ENCODE measurements at places on chromosomes 2 and 18. TPM values are rescaled to one million over a fixed set of nuclear protein-coding genes. Genes with fewer than 3 reads are reported as not detected.

- H3K27ac ChIP-seq = no peak overlapping the region
- no peak overlapping the region for H3K4me3 ChIP-seq
- no peak for DNase-seq
- H3K36me3 ChIP-seq = no peaks in the 10 kb centered on the region
These were observed 6.7 kb downstream of the GBX2 start for GRCh38 chr2:236161531-236161930.

XDH gene
- total RNA-seq = 1.2 TPM

TRABD2A gene
- 18.6 TPM for total RNA-seq

CCDC74A gene
- 14.9 TPM for total RNA-seq

DNA sequence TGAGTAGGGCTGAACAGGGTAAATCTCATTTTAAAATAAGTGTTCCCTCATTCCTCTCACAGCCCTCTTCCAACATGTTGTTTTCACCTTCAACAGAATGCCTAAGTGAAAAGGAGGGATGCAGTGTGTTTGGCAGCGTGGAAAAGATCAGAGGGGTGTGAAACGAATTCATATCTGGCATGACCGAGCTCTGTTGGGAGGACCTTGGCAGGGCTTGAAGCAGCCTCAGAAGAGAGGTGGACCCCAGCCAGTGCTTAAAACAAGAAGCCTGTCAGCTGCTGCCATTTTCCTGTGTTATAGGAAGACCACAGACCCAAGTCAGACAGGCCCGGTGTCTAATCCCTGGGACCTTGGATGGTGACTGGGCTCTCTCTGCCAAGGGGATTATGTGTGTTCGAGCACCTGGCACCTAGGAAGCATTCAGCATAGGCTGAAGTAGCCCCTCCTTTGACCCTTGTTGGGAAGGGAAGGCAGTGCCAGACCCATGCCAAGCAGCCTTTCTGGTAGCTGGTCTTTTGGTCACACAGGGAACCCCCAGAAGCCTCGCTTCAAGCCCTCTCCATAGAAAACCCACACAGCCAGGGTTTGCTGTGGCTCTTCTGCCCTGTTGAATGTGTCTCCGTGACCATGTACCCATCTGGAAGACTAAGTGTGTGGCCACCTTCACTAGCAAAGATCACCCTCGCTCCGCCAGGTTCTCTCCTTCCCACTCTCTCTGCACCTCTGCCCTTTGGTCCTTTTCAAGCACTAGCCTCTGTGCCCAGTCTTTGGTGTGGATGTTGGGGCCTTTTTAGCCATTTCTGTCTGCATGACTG is 87.5 kb upstream of the ST3GAL5 start:
- no peaks in the 10 kb centered on the region for H3K4me1 ChIP-seq
- no peak overlapping the region for H3K4me3 ChIP-seq
- H3K27me3 ChIP-seq = no peaks in the 10 kb centered on the region
- H3K36me3 ChIP-seq = no peaks in the 10 kb centered on the region
